ENCODE measurements at places on chromosomes 7 and 10.

DNA sequence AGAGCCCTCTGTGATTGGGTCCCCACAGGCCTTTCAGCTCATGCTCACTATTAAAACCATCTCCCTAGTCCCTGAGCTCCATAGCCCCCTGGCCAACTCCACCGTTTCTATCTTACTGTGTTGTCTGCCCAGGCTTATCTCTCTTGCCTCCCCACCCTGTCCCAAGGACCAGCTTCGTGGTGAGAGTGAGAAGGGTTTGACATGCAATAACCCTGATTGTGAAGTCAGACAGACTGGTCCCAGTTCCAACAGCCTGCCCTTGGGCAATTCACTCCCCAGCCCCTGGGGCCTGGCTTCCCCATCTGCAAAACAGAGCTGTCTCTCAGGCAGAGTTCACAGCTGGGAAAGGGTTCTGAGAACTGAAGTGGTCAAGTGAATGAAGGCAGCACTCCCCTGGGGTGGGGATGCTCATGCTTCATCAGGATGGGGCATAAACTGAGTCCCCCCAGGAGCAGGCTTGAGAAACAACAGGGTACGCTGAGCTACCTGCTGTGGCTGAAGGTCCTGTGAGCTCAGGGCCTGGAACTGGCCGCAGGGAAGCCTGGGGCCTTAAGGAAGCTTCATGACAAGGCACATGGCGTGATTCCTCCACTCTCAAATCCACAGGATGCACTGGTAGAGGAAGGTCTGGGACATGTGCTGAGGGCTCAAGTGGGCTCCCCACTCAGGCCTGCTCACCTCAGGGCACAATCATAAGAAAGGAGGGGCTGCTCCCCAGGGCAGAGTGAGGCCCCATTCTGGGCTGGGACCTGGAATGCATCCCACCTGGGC is 1.8 kb upstream of the PPIF start:
- DNase-seq = no peak

- no peak for DNase-seq
Observed at GRCh38 chr7:37775921-37776320, 72.5 kb upstream of the NME8 start.

GRCh38 chr7:19327018-19327417 is 181.8 kb upstream of the FERD3L start:
- no peak for DNase-seq

DNA sequence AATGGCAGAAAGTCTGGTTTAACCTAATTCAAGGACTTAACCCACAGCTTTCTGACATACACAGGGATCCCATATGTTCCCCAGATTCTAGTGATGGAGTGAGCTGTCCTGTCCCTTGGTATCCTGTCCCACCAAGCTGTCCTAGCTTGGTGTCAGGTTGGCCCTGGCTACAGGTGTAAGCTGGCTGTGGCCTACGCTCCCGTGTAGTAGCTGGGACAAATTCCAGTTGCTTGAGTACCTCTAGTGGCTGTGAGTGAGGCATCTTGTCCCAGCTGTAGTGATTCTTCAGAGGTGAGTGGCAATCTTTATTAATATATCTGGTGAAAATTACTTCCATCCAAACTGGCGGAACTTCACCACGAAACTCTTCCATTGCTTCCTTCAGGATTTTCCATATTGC is 105.2 kb upstream of the FAM171A1 start:
- DNase-seq = no peak

DNA sequence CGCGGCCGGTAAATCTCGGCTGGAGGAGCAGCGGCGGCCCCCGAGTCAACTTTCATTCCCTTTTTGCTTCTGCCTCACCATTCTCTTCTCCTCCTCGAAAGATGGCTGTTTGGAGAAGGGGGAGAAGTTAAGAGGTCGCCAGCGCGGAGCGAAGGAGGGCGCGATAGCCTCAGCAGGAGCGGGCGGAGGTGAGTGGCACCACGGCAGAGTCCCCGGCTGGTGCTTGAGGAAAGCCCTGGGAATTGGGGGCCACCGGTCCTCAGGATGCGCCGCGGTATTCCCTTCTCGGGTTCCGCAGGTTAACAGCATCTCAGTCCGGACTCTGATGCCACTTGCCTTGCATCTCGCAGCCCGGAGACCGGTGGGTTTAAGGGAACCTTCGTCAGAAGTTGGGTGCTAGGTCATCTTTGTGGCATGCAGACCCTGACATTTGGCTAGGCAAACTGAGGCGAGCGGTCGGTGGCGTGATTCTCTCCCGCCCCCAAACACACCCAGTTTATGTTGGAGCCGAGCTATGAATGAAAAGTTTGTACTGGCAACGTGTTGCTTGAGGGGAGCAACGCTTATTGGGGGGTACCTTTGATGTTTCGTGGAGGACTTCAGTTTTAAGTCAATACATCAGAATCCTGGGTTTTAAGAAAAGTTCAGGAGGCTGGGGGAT is 59.5 kb upstream of the PRPS1L1 start:
- no peak for DNase-seq

DNA sequence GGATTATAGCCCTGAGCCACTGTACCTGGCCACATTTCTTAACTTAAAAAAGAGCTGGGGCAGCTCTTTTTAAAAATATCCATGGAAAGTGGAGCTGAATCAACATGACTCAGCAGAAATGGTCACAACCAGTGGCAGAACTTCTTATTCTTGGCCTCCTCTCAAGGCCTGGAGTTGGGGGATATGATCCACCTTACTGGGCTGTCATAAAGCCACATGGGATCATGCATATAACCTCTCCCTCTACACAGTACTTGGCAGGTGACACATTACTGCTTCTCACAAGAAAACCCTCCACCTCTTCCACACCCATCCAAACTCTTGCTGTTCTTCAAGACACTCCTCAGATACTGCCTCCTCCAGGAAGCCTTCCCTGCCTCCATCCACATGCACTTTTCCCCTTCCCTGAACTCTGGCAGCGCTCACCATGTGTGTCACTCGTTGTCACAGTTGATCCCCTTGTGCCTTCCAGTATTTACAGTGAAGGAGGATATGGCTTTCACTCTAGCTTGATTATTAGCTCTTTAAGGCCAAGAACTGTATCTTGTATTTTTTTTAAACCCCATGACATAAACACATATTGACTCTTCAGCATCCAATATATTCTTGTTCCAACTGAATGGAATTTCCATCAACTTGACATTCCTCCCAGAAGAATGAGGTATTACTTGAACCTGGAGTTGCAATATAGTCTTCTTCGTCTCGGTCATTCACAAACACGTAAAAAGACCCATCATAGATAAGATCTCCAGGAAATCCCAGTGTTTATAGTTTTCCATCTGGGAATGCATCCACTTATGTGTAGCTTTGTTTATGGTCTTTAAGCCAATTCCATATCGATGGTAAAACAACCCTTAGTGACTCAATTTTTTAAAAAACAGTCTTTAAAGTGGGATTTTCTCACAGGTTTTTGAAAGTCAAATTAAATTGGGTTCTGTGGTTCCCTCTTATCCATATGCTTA is 85.5 kb downstream of the TBXAS1 start:
- no peak for DNase-seq

DNA sequence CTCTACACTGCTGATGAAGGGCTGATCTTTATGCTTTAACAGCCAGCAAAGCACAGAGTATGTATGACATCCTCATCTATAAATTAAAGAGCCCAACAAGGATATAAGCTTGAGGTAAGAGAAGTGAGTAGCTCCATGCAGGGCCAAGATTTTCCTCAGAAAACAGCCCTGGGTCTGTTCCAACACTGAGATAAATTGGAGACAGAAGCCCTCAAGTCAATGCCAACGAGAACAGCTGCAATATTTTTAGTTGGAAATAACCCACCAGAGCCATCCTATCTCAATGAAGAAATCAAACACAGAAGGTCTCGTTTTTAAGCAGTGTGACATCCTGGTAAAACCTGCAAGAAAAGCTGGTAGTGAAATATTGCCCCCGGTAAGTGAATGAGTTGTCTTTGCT is 297.0 kb upstream of the AUTS2 start:
- DNase-seq = no peak

- no peak for DNase-seq
Observed at GRCh38 chr7:83827036-83827435, 178.1 kb upstream of the SEMA3E start.

DNA sequence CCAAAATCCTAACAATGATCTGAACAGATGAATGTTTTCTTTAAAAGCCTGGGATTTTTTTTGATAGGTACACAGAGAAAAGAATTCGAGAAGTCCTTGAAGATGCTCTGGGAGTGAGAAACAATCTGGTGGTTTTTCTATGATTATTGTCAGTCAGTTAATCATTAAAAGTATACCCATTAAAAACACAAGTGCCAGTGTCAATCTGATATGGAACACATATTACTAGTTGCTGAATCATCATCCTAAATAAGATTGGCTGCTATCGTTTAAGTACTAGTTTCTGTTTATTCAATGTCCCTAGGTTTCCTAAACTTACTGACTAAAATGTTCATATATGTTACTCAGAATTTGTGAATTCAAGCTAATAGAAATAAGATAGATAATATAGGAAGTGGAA is 16.1 kb downstream of the COL28A1 start:
- DNase-seq = no peak

DNA sequence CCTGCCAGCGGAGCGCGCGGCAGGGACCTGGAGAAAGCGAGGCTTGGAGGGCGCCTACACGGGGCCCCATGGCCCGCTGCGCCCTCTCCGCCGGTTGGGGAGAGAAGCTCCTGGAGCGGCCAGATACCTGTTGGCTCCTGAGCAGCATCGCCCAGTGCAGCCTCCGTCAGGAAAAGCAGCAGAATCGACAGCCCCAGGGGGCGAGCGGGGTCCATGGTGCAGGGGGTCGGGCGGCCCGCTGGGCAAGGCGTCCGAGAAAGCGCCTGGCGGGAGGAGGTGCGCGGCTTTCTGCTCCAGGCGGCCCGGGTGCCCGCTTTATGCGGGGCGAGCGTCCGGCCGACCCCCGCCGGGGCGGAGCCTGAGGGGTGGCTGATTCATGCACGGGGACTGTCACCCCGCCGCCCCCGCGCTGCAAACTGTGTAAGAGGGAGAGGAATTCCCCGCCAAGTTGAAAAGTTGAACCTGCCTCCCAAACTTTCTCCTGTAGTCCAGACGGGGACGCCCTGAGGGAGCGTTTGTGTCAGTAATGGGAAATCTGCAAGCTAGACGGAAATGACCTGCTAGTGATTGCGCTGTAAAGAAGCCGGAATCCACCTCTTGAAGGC is at the start of gene TFPI2:
Gene TFPI2 (minus strand): TSS at position 290 of the 605 bp plus-strand sequence. CDS start 75 bp downstream, at position 215.
- DNase-seq = no peak

DNA sequence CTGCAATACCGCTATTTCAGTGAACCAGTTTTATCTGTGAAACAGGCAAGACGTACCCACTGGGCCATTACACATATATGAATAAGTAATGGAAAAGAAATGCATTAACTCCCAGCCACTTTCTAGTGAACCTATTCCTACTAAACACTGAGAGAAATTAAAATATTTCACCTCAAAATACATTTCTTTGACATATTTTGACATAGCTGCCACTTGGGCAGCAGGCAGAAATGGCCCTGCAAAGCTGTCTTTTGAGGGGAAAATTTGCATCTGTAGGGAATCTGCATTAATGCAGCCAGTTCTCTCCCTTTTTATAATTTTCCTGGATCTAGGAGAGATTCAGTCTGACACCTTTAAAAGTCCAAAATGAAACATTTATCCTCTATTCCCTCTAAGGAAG is 714.8 kb upstream of the POM121L12 start:
- no peak for DNase-seq

- DNase-seq = no peak
Observed at GRCh38 chr10:133185916-133186315, 25.9 kb downstream of the KNDC1 start.

- peak; percentile 27 for DNase-seq
Observed at GRCh38 chr10:122648599-122649428, 50.8 kb downstream of the C10orf120 start.

GRCh38 chr7:95716357-95717122 is 55.8 kb upstream of the DYNC1I1 start:
- DNase-seq = no peak

DNA sequence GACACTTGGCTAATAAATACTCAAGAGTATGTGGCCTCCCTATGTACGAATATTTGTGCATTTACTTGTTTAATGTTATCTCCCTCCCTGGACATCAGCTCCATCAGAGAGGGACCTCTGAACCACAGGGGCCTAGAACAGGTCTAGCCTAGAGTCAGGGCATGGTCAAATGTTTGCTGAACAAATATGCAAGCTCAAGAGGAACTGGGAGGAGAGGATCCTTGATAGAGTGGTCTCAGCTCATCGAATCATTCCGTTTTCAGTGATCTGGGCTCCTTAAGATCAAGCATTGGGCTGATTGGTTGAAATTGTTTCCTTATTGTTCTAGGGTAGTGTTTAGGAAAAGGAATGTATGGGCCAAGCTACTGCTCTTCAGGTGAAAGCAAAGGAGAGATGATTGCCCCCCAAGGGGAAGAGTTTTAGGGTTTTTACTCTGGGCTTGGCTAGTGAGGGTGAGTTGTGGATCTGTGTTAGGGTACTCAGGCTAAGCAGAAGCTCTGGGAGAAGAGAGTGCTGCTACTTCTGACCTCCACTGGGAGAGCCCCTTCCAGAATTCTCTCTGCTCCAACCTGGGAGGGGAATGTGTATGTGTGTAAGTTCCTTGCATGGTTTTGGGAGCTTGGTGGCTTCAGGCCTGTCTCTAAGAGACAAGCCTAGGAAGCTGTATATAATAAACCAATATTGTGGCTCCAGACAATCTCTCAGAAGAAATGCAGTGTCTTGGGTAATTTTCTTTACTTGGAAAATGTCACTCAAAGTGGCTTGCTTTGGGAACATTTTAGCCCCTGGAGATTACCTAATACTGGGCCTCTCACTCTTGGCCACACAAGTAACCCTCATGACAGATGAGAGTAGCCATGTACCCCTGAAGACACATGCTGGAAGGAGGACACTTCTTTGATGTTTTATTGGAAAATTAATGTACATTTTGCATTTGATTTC is 110.0 kb downstream of the EMX2 start:
- no peak for DNase-seq

GRCh38 chr10:110355141-110355831 is 50.6 kb upstream of the SMNDC1 start:
- no peak for DNase-seq

DNA sequence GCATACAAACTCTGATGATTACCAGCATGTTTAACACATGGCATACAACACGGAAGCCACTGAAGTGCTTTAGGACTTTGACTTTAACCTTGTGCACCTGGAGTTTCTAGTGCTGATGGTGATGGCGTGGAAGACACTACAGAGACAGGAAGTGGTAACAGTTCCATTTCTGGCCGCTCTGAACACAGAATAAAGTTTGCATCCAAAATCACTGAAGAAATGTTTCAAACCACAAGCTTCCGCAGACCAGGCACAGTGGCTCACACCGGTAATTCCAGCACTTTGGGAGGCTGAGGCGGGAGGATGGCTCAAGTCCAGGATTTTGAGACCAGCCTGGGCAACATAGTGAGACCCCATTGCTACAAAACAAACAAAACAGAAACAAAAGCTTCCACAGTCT is 40.3 kb upstream of the TNPO3 start:
- no peak for DNase-seq

- no peak for DNase-seq
Observed at GRCh38 chr7:55545496-55545895, 26.8 kb downstream of the VOPP1 start.
